HFFc6 (cell line): ENCODE measurements at places on chromosomes 7 and 10.

DNA sequence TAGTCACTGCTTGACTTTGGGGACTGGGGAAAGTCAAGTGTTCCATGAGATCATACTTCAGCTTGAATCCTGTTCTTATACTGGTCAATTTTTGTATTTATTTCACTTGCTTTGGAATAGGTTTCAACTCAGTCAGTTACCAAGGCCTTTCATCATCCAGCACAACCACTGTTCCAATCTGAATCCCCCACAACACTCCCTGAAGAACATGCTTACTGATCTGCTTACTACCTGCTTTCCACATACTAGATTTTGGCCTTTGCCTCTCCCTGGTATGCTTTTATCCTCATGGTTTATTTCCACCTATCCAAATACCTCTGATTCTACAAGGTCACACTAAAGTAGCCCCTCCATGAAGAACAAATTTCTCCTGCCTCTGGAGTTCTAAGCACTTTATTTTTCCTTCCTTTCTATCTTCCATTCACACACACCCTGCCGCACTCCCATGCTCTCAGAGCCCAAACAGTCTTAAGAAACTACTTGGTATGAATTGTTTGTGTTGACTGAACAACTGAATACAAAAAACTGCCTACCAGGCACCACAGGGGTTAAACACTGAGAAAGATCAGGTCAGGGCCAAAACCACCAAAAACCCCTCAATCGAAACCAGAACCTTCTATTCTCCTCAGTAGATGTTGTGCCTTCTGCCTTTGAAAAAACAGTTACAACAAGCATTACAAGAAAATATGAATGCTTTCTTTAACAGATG is 178.1 kb downstream of the AVL9 start:
- no peak for DNase-seq

GRCh38 chr7:40881405-40881926 is 746.7 kb downstream of the SUGCT start:
- DNase-seq: no peak

GRCh38 chr7:42105554-42106358 is 131.3 kb downstream of the GLI3 start:
- DNase-seq: no peak

DNA sequence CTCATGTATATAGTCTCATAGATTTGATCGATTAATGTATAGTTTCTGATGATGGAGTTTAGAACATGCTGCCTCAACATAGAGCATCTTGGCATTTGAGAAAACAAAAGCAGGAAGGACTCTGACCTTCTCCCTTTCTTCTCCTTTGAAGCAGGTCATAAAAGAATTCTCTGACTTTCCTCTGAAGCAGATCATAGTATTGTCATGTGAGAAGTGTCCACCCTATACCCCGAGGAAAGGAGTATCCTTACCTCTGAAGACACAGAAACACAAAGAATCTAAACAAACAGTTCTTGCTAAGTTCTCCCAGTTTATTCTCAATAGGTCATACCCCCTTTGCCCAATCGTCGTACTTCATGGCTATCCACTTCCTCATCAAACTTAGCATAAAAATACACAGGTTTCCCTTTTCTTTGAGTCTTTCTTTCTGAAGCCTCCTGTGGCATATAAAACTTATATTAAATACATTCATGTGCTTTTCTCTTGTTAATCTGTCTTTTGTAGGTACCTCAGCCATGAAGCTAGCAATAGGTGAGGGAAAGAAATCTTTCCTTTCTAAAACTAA is 194.9 kb downstream of the REEP3 start:
- DNase-seq: no peak

GRCh38 chr10:50653142-50653541 is 29.4 kb upstream of the SGMS1 start:
- peak; percentile 45 for DNase-seq

GRCh38 chr10:101575580-101576210 is 12.4 kb downstream of the POLL start:
- DNase-seq: no peak

GRCh38 chr7:2520761-2521290 is 1.3 kb downstream of the LFNG start:
- DNase-seq: peak; percentile 45

DNA sequence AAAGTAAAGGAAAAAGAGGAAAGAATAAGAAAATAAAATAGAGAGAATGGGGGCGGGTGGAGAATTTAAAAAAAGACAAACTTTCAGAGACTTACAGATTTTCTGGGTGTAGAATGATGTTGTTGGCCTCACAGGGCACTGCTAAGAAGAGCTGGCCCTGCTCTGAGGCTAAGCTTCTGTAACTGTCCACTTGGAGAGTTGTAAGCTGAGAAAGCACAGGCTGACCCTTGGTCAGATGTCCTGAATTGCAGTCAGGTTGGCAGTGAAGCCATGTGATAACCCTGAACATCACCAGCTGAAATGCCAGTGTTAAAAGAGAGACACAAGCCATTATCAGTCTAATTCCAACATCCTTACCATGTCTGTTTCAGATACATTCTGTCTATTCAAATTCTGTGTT is 272.1 kb upstream of the SORCS1 start:
- DNase-seq: no peak

DNA sequence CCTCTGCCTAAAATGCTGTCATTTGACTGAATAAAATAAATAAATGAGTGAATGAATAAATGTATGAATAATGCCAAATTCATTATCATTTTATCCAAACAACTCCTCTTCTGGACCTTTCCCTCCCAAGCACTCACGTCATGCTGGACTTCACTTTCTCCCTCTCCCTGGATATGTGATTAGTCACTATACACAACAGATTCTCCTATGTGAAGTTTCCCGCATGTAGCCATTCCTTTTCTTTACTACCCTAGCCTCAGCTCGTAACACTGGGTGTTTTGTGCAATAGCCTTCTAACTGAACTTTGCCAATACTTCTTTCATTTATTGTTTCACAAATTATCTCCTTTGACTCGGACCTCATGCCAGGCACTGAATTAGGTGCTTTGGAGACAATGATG is 87.6 kb upstream of the IL6 start:
- no peak for DNase-seq

- DNase-seq: no peak
These were observed 11.4 kb downstream of the JAZF1 start for GRCh38 chr7:28169230-28169629.

DNA sequence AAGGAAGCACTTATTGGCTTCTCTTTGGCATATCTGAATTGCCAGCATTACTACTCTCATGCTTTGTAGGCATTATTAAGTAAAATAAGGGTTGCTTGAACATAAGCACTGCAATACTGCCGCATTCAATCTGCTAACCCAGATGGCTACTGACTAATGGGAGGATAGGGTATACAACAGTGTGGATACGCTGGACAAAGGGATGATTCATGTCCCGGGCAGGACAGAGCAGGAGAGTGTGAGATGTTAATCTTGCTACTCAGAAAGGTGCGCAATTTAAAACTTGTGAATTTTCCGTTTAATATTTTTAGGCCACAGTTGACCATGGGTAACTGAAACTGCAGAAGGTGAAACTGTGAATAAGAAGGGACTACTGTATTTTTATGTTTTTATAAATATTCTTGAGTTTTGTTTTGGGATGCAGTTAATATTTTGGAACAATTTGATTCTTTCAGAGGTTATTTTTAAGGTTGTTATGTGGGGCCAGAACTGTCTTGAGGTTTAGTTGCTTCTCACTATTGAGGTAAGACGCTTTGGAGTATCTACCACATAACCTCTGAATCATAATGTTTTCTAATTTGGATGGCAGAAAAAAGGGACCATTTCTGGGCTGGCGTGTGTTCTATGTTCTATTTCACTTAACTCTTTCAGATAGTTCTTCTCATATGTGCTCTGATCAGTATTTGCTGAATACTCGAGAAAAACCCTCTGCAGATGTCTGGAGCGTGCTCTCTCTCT is 75.7 kb upstream of the SYPL1 start:
- no peak for DNase-seq

- no peak for DNase-seq
These were observed 950 bp upstream of the GCC1 start for GRCh38 chr7:127586346-127586745.

- DNase-seq: no peak
These were observed 56.1 kb downstream of the ADCYAP1R1 start for GRCh38 chr7:31108097-31108657.

- DNase-seq: no peak
These were observed 116.3 kb downstream of the PAXIP1 start for GRCh38 chr7:154886591-154886990.
